ENCODE measurements at places on chromosomes 2 and 18. TPM values are rescaled to one million over a fixed set of nuclear protein-coding genes. Genes with fewer than 3 reads are reported as not detected.

The ASPRV1 gene
- total RNA-seq, result 0.16 TPM

The VIL1 gene
- not detected for total RNA-seq

The RESP18 gene
- not detected for total RNA-seq

The IRS1 gene
- total RNA-seq, result 0.06 TPM

The NYAP2 gene
- not detected for total RNA-seq

The IL1R1 gene
- 5.3 TPM for total RNA-seq

The IL36B gene
- not detected for total RNA-seq

The HOXD4 gene
- total RNA-seq, result 2.1 TPM

The LCT gene
- not detected for total RNA-seq

The SERPINB10 gene
- total RNA-seq, result not detected

The APLF gene
- total RNA-seq, result 8.1 TPM

The CNGA3 gene
- total RNA-seq, result not detected

The CAPN13 gene
- not detected for total RNA-seq

The SCN7A gene
- total RNA-seq, result not detected

The GTF3C2 gene
- 18.3 TPM for total RNA-seq

The PFN4 gene
- total RNA-seq, result 0.32 TPM

The RAPH1 gene
- total RNA-seq, result 52.6 TPM

The FHL2 gene
- total RNA-seq, result 27.4 TPM

The ATP8B1 gene
- total RNA-seq, result 66.6 TPM

The MGAT4A gene
- total RNA-seq, result 25.7 TPM

The LIMS4 gene
- total RNA-seq, result 42.7 TPM

The ATP5F1A gene
- 536 TPM for total RNA-seq

The FAM117B gene
- total RNA-seq, result 0.81 TPM

The SP140 gene
- not detected for total RNA-seq

The DYNAP gene
- total RNA-seq, result not detected

The FHOD3 gene
- 0.06 TPM for total RNA-seq

The UNC80 gene
- not detected for total RNA-seq

The NOL4 gene
- total RNA-seq, result not detected

The GKN2 gene
- not detected for total RNA-seq

The GPR155 gene
- total RNA-seq, result 2.8 TPM

The TMEM247 gene
- total RNA-seq, result not detected

The CFC1 gene
- not detected for total RNA-seq

The C2orf78 gene
- not detected for total RNA-seq

The SLC23A3 gene
- total RNA-seq, result 0.81 TPM

The STK39 gene
- total RNA-seq, result 3.0 TPM

The CDK15 gene
- not detected for total RNA-seq

The FBXO41 gene
- total RNA-seq, result 0.19 TPM

The TACR1 gene
- not detected for total RNA-seq

The CLEC4F gene
- 0.13 TPM for total RNA-seq

Measured in bladder microvascular endothelial cell (primary cell).